ENCODE measurements at places on chromosomes 13 and 19.
A peak's percentile ranks its signal among the peaks of the same experiment; 100 is the strongest.

DNA sequence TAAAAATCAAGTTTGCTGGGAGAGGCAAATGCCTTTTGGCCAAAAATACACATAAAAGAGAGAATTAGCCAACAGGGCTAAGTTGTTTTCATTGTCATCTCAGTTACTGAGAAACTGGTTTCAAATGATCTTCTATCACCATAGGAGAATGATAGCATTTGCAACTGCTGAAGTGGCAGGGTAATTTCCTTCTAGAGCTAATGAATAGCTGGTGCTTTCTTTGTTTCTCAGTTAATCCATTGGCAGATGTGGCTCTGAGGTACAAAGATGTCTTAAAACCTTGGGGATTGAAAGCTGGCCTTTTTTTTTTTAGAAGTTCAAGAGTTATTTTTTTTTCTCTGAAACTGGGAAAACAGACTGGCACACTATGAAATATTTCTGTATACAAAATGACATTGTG, 332.7 kb upstream of the KLF12 start:
- DNase-seq = no peak

- DNase-seq = no peak
Measured at GRCh38 chr13:20487927-20488326, 37.7 kb downstream of the CRYL1 start.

GRCh38 chr13:72620874-72621273, 106.6 kb downstream of the MZT1 start:
- DNase-seq = no peak

DNA sequence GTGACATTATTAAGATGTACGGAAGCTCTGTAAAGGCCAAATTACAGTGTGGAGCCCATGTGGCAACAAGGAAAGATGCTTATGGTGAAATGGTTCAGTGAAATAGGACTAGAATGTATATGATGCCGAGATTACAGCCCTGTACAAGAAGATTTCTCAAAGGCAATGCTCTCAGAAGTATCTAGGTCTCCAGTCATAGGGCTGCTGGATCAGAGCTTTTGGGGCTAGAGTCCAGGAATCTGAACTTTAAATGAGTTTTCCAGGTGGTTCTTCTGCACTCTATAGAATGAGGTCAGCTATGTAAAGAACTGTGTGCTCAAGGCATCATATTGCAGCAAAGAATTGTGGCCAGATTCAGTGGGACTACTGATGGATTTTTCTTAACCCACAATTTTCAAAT, 75.4 kb upstream of the STK24 start:
- DNase-seq = no peak

GRCh38 chr13:25203127-25203740, 31.1 kb upstream of the AMER2 start:
- DNase-seq = peak; percentile 32

Measured in C1 segment of cervical spinal cord (tissue), 14 donors.